ENCODE measurements at places on chromosomes 12 and 14.
A peak's percentile ranks its signal among the peaks of the same experiment; 100 is the strongest.

- DNase-seq = no peak
These were observed 3.2 kb upstream of the TAMALIN start for GRCh38 chr12:52003591-52003990.

DNA sequence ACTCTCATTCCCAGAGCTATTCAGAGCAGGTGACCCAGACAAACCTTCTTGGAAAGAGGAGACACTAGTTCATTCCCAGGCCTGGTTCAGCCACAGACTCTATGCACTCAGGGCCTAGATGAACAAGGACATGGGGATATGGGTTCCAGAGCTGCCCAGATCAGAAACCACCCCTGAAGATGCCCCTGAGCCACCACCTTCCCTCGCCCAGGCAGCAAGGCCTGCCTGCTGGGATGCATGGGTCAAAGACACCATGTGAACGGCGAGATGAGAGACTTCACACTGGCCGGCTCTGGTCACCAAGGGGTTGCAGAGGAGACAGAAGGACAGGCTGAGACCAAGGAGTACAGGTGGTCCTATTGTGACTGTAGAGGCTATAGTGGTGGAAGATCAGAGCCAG lies 4.1 kb downstream of the SERPINA12 start:
- DNase-seq = no peak

GRCh38 chr12:52149651-52150241 lies 42.1 kb downstream of the KRT80 start:
- DNase-seq = no peak

- DNase-seq = no peak
These were observed 795 bp downstream of the STAT6 start for GRCh38 chr12:57110104-57111030.

DNA sequence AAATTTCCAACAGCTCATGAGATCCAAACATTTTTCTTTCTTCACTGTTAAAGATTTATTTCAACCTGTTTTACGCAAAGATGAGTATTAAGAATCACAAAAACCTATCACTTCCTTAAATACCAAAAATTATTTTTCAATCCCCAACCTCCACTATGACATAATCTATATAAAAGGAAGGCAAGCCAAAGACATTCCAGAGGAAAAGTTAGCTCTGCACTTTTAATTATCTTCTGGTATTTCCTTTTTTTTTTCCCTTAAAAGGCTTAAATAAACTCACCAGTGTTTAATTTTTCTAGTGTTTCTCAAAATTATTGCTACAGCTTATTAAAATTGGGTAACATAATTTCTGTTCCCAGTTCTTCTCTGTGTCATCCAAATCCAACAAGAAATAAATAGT lies 75.9 kb downstream of the BMP4 start:
- DNase-seq = no peak

- no peak for DNase-seq
These were observed 318.8 kb downstream of the NRXN3 start for GRCh38 chr14:78488938-78489337.

DNA sequence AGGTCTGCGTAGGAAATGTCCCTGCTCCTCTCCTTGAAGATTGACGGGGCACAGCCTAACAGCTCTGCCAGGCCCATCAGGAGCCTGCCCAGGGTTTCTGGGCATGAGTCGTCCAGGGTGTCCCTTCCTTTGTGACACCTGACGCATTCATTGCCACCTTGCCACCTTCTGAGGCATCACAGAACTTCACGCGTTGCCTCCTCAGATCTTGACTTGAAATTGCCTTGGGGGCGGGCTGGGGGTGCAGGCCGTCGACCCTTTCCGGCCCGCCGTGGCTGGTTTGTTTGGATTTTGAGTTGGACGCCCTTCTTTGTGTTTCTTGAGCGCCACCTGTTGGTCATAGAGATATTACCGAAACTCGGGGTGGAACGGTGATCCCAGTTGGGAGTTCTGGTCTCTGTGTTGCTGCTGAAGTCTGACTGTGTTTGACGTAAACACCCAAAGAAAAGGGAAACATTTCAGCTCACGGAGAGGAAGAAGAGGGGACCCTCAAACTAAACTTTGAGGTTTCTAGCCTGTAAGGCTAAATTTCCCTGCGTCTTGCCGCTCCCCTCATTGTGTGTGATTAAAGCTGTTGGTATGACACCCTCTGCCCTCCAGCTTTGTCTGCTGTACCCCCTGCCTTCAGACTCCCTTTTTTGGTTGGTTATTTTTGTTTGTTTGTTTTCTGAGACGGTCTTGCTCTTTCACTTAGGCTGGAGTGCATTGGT lies 44.6 kb downstream of the MLXIP start:
- no peak for DNase-seq

DNA sequence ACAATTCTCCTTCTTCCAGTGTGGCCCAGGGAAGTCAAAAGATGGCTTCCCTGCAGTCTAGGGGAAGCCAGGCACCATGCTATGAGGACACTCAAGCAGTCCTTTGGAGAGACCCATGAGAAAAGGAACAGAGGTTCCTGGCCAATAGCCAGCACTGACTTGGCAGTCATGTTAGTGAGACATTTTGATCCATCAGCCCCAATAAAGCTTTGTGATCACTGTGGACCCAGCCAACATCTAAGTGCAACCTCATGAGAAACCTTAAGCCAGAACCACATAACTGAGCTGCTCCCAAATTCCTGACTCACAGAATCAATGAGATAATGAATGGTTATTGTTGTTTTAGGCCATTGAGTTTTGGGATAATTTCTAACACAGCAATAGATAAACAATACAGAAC lies 51.0 kb upstream of the NAP1L1 start:
- no peak for DNase-seq

DNA sequence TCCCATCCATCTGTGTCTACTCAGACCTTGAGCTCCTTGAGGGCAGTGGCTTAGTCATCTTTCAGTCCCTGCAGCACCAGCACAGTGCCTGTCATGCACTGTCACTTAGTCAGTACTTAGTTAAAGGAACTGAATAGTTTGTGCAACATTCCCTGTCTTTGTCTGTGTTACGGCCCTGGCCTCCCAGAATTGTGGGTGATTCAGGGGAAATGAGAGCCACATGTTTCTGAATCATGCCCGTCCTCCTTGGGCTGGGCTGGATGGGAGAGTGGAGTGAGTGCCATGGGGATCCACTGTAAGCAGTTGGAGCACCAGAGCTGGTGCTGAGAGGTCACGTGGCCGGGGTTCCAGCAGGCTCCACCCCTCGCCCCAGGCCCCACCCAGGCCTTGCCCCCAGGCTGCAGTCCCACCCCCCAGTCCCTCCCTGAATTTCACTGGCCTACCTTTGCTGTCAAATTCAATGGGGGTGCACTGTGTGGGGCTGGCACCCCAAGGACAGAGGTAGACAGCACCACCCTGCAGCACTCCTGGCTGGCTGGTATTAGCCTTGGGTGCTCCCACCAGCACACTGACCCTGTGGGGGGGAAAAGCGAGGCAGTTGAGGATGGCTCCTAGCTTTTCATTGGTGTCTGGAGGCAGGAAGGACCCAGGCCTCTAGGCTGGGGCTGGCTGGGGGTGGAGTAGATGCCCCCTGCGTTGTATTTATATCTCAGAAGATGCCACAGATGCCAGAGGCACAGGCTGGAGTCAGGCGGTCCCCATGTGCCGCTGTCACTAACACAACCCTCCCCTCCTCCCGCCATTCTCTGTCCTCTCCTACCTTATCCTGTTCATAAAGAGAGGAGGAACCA lies 7.5 kb downstream of the ITGA5 start:
- DNase-seq = peak; percentile 94

DNA sequence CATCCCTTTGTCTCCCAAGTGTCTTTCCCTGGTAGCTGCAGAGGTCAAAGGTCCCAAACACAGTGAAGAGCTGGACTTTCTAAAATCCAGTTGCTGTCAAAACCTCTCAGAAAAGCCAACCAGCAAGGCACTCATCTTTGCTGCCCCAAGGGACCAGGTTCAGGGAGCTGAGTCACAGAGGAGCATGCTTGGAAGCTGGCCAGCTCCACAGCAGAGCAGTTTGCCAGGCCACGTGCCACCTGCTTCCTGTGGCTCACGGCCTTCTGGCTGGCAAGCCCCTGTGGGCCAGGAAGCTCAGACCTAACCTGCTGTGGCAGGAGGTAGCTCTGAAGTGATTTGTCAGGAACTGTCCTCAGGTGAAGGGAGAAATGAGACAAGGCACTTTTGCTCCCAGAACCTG lies 3.6 kb downstream of the ISCU start:
- no peak for DNase-seq

GRCh38 chr14:29521526-29522137 lies 406.0 kb downstream of the PRKD1 start:
- no peak for DNase-seq

- DNase-seq = no peak
These were observed 187.2 kb downstream of the TMTC2 start for GRCh38 chr12:82873951-82874350.

GRCh38 chr12:47881826-47882427 lies 22.9 kb downstream of the VDR start:
- DNase-seq = peak; percentile 98

GRCh38 chr12:53660041-53660440 lies 15.8 kb downstream of the ATP5MC2 start:
- no peak for DNase-seq

- DNase-seq = no peak
These were observed 7.7 kb downstream of the CCND2 start for GRCh38 chr12:4281173-4281654.

DNA sequence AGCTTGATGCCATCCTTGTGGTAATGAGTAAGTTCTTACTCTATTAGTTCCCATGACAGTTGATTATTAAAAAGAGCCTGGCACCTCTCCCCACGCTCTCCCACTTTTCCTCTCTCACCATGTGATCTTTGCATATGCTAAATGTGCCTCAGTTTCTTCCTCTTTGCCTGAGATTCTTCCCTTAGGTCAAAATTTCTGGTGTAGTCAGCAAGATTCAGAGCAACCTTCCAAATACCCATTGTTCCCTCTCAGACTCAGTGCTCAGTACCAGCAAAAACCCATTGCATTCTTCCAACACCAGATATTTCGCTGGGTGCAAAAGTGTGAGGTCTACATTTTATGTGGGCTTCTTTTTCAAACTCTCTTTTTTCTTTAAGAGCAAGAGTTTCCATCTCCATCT lies 10.8 kb upstream of the USP15 start:
- no peak for DNase-seq

GRCh38 chr12:127170226-127171180 lies 1096.5 kb upstream of the TMEM132C start:
- DNase-seq = no peak

DNA sequence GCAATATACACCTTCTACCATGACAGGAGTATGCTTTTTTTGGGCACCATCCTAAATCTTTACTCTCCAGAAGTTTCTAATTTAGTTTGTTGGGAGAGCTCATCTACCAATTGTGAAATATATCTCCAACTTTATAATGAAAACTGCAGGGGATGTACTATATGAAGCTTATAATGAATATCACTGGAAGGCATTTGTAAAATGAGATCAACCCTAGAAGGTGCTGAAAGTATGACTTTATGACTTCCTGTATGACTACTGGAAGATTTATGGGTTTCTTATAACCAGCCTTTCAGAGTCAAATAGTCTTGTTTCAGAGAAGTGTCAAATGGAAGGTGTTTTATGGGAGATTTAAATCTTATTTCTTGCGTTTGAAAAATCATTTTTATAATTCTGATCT lies 122.9 kb downstream of the MYRFL start:
- DNase-seq = no peak

- no peak for DNase-seq
These were observed 63.9 kb downstream of the IPO8 start for GRCh38 chr12:30631740-30632139.

DNA sequence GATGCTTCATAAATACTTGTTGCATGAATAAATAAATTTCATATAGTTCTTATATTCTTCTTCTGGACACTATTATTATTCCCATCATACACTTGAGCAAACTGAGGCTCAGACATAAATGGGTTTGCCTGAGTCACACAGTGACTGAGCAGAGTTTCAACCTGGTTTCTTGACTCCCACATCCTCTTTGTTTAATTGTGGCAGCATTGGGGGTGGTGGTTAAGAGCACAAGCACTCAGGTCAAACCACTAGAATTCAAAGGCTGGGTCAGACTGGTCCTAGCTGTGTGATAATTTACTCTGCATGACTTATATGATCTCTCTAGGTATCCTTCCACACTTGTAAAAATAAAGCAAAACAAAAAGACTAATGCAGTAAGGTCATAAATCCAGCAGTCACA lies 274.9 kb upstream of the SRRM4 start:
- DNase-seq = no peak

DNA sequence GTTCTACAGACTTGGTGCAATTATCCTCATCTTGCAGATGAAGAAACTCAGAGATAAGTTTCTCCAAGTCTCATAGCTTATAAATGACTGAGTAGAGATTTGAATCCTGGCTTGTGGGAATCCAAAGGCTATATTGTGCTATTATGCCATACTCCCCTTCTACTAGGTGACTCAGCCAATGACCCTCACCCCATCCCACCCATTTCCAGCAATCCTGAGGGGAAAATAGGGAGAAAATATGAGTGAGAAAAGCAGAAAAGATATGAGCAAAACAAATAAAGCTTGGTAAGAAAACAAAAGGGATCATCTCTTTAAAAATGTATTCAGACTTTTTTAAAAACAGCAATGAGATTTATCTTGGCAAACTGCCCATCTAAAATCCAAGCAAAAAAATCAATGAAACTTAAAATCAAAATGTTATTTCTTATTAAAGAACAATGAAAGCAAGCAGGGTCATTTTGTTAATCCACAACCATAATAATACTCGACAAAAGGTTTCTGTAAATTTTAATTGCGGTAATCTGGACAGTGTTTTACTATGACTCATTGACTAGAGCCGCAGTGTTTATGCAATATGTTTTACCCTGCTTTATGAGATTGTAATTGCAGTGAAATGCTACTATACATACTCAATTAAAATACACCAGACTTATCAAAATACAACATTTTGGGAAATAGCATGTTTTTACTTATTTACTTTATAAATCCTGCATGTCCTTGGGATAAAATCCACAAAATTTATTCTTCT lies 13.1 kb upstream of the LGR5 start:
- peak; percentile 24 for DNase-seq

GRCh38 chr14:88454886-88455285 lies 69.4 kb downstream of the SPATA7 start:
- DNase-seq = no peak

DNA sequence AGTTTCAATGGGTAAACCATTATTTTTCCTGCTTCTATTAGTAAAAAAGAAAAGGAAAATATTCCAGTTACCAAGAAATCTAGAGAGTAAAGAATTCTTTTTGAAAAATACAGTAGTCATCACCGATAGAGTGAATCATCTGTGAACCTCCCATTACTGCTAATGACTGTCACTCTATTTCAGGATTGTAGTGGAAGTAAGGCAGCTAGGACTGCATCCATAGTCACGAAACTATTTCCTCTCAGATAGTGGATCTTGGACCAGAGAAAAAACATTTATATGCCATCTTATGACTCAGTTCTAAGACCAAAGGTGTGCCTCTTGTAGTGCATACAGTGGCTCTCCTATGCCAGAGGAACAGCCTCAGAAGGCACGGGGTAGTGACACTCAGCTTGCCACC lies 173.9 kb upstream of the PLEKHA5 start:
- peak; percentile 4 for DNase-seq

- no peak for DNase-seq
These were observed 129.8 kb upstream of the FKBP4 start for GRCh38 chr12:2664721-2665577.

DNA sequence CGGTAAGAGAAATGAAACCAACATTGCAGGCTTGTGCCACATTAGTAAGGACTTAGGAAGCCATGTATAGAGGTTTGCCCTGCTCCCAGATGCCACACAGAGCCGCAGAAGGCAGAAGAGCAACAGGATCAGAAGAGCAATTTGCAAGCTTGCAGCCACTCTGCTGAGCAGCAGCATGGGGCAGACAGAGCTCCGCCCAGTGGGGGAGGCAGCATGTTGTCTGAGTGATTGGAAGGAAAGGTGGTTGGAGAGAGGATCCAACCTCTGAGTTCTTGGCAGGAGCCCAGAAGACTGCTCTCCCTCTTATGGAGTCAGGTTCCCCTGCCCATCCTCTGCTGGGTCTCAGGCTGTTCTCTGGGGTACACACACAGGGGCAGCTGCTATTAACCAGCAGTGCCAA lies 2.3 kb upstream of the KRT6A start:
- no peak for DNase-seq

Measured in AG09309 (cell line).